ENCODE measurements at places on chromosomes 12 and 14.

DNA sequence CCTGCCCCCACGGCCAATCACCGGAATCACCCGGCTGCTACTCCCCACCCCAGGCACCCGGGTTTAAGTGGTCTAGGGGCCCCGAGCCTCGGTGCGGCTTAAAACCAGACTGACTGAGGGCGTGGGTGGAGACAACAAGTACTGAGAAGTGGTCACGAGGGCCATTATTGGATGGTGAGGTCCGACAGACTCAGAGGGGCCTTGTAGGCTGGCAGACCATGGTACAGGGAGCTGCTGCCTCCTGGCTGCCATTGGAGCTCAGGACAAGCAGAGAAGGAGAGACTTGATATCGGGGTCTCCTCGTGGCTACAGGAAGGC is 54.1 kb downstream of the FBRSL1 start:
- DNase-seq, result no peak

DNA sequence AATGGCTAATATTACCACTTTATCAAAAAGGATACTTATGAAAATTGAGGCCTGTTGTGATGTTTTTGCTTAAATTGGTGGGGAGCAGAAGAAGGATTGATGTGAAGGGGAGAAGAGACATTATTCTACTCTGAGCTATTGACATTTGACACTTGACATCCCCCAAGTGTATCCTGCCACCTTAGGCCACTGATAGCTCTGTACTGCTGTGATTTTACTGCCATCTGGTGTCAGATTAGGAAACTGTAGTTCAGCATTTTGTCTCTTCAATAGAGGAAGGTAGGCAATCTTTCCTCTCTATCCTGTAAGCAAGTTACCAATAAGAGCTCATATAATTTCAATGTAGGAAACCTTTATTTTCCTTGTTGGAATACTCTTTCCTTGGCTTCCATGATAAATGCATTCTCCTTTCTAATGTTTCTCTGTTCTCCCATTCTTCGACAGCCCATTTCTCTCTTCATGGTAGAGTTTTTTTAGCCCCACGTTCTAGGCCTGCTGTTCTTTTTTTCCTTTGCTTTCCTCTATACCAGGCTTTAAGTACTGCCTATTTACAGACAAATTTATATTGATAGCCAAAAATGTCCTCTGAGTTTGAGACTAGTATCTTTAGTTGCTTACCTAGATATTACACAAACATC is 46.3 kb downstream of the PPHLN1 start:
- DNase-seq, result peak; percentile 11

GRCh38 chr12:30385706-30386105 is 310.0 kb downstream of the IPO8 start:
- DNase-seq, result no peak

GRCh38 chr14:101507836-101508150 is 53.5 kb upstream of the DIO3 start:
- DNase-seq, result no peak

DNA sequence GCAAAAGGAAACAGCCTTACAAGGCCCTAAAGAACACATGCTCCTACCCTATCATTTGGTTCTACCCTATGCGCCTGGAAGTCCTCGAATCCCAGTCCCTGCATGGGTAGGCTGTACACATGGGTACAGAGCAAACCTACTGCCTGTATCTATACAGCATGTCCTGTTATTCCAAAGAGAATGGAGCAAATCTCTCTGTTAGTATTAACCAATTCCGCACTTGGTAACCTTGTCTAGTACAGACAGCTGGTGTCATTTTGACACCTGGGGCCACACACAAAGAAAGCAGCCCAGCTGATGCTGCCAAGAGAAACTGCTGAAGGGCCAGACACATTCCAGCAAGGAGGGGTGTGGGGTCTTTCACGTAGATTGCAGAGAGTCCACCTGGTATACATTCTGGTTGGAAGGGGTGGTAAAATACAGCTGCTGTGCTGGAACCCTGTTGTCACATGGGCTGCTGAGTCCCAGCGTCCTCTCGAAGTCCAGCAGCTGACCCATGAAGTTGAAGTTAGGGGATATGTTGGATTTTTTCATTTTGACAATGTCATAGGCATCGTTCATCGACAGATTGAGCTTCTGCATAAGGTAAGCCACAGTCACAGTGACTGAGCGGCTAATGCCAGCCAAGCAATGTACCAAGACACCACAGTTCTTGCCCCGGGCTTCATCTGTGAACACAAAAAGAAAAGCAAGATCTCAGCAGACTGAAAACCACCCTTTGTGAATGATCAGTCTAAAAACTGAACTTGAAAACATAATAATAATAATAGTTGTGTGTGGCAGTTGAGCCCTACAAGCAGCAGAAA is 3.2 kb downstream of the DUSP6 start:
- DNase-seq, result no peak

DNA sequence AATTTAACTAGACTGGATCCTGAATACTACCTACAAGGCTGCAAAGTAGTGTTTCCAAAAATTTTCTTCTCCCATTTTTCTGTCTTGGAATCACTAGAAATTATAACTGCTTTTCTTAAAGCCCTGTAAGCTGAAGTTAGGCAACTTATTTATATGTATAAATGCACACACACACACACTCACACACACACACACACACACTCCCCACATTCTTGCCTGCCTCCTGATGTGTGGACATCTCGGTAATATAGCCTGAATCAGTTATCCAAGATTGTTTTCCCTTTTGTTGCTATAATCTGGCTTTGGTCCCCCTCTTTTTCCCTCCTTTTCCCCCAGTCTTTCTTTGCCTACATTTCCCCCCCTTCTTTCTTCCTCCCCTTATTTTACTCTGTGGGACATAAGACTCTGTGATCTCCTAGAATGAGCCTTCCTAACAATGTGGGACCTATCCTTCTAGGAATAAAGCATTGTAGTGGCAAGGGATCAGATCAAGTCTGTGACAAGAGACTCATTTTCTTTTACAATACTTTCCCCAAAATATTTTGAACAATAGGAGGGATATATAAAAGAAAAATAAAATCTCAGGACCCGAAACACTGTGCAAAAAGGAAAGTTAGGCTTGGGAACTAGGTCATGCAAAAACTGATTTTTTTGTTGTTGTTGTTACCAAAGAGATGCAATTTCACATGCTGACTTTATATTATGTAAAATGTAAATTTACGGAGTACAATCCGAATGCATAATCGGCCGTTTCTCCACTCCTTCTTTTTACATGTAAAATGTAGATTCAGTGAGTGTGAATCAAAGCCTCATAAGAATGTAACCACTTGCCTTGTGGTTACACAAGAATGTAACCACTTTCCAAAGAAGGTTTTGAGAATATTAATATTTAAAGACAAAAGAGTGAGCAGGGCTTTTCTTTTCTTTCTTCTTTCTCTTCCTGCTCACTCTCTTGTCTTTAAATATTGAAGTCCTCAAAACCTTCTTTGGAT is 26.3 kb upstream of the CD69 start:
- DNase-seq, result no peak

DNA sequence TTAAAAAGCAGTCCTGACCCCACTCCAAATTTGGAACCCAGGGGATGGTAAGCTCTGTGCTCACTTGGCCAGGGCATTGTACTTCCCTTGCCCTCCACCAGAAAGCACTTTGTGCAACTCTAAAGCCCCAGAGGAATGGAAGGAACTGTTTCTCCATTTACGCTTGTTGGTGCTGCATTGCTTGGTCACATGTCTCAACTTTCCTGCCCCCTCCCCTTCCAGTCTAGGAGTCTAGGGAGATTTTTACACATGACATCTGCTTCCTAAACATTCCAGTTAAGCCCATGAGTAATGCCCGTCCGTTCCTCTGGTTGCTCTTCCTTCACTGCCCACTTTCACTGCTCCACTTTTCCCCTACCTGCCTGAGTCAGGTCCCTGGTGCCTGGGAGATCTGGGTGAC is 92.6 kb upstream of the MAP1LC3B2 start:
- DNase-seq, result no peak

DNA sequence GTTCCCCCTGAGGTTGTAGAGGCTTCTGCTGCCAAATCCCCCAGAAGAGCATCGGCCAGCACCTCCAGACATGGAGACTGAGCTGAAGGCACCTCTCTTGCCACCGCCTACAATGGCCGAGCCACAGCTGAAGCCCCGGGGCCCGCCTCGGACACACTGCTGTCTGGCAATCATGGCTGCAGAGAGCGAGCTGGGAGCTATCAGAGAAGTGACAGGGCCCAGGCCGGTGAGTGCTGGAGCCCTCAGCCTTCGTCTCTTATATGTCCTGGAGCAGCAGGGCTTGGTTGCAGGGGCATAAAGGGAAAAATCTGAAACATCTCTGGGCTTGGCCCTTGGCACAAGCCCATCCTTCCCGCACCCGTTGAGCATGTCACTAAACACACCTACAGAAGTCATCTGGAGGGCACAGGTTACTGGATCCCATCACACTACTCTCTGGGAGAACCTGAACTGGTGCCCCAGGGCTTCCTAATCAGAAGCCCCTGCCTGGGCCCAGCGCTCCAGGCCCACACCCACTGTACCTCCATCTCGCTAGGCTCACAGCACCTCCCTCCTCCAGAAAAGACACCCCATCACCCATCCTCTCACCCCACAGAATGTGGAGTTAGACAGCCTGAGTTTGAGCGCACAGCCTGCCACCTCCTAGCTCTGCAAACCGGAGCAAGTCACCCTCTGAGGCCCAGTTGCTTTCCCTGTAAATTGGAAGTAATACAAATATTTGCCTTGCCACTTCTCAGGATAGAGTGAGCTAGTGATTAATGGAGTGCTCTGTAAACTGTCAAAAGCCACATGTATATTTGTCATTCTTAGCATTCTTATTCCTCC is at the start of gene KRT4:
KRT4 (minus strand) TSS at position 232 of the 825 bp plus-strand sequence; CDS start at position 174, 58 bp downstream.
- DNase-seq, result no peak

DNA sequence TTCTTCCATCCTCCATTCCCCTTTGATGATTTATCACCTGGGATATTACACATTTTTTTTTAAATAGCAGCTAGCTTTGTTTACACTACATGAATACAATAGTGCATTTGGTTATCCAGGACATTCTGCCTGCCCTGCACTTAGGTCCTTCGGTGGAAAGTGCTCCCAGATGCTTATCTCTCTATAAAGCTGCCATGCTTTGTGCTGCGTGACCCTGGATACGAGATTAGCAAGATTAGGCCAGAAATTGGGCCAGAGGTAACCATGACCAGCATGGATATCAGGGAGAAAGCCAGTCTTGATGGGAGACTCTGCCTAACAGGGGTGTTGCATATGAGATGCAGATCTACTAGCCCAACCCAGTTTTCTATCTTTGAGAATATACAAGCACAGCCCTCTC is 12.1 kb upstream of the KRT83 start:
- DNase-seq, result no peak

DNA sequence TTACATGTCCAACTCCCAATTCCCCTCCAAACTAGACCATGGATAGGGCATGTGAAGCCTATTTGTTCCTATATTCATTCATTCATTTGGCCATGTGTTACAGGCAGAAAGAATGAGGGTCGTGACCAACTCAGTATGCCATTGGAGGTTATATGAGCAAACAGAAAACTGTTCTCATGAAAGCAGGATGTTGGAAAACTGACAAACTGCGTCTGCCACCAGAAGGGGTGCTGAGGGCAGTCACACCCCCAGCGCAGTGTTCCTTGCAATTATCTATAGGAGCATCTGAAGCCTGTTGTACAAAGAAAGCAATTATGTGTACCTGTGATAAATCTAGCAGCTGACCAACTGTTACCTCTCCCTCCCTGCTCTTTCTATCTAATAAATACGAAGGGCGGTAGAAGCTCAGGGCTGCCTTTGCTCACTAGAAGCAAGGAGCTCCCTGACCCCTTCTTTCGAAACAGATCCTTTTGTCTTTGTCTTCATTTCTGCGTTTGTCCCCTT is 21.1 kb downstream of the ENTPD5 start:
- no peak for DNase-seq

DNA sequence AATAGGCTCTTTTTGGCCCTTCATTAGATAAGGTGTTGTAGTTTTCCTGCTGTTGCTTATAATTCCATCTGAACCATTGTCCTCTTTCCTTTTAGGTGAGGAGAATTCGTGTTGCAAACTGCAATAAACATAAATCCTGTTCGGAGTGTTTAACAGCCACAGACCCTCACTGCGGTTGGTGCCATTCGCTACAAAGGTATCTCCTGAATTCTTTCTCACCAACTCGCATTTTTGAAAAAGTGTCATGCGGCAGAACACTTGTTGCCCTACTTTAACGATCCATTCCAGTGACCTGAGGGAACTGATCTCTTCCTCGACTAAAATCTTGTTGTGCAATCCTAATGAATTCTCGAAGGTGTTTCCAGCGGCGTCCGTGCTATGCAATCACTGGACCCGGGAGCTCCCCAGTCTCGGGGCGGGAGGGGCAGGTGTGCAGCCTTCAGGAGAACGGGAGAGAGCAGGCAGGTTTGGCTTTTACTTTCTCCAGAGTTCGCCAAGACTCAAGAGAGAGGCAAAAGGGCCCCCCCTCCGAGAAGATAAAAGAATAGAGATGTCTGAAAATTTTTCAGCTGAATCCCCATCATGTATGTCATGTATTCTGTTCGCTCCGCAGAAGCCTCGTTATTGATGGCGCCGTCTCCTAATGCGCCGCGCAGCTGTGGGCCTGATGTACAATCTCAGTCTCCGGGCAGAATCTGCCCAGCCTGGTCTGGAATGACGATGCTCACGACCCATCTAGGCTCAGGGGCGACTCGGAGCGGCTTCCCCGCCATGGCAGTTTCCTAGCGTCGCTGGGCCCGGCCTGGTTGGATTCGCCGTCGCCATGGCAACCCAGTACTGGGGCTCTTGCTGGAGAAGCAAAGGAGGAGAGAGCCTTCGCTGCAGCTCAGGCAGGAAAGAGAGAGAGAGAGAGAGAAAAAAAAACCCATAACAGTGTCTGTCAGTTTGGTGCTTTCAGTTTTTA is 38.2 kb downstream of the PLXNC1 start:
- no peak for DNase-seq

GRCh38 chr14:28778138-28779117 is 11.8 kb downstream of the FOXG1 start:
- no peak for DNase-seq

DNA sequence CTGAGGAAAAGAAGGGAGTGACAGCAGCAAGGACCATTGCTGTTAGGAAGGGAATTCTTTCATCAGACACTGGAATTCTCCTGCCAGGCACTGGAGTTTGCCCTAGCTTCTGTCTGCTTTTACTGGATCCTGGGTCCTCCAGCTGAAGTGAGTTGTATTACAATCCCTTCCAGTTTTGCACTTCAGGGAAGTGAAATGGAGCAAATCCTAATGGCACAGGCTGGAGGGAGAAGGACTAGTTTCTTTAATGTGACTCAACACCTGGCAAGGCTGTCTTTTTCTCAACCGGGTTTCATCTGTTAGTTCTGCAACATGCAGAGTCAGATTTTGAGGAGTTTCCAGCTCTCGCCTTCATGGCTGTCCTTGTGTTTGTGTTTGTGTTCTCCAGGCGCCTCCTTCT is 45.8 kb downstream of the ETV6 start:
- no peak for DNase-seq

DNA sequence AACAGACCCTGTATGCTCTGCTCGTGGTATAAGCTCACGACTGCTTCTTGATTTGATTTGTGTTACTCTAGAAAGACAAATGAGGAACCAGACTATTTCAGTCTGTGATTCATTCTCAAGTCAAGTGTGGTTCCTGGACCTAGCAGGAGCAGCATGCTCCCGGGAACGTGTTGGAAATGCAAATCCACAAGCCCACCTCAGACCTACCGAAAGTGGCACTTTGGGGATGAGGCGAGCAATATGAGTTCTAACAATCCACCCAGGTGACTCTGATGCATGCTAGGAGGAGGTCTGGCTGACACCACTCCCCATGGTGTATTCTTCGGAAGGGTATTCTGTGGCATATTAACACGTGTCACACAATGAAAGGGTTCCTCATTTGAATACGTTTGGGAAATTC is 59.5 kb upstream of the TMX1 start:
- no peak for DNase-seq
